Lung microvascular endothelial cell (primary cell): ENCODE measurements at places on chromosomes 7 and 10.

GRCh38 chr7:38463277-38464225 lies 167.6 kb downstream of the AMPH start:
- no peak for DNase-seq

DNA sequence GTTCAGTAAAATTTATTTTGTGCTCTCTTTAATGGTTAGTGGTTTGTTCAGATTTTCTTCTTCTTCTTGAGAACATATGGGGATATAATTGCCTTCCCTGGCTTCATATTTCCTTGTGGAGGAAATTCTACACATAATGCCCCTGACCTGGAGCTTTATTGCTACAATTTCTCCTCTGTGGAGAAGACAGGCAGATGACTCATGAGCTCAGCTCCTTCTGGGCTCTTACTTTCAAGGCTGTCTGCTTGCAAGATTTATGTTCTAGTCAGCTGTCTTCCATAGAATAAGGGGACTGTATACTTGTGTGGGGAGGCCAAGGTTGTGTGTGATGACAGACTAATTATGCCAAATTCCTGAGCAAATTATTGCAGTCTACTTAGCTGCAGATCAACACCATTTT lies 1.6 kb downstream of the LRRD1 start:
- no peak for DNase-seq

DNA sequence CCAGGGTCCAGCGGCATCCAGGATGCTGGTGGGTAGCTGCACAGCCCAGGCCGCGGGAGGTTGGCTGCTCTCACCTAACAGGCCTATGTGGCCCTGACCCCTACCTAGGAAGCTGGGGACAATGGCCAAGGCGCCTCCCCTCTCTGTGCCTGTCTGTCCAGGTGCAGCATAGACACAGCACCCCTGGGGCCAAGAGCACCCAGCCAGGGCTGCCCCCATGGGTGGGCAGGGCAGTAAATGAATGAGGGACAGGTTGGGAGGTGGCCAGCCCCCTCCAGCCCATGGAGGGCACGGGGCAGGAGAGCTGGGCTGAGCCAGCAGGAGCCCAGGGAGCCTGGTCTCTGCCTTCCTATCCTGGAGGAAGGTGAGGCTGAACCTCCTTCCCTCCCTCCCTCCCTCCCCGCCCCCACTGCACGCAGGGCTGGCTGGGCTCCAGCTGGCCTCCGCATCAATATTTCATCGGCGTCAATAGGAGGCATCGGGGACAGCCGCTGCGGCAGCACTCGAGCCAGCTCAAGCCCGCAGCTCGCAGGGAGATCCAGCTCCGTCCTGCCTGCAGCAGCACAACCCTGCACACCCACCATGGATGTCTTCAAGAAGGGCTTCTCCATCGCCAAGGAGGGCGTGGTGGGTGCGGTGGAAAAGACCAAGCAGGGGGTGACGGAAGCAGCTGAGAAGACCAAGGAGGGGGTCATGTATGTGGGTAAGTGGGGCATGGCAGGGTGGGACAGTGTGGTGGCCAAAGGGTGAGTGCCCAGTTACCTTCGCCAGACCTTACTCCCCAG lies at the start of gene SNCG:
TSS of gene SNCG (plus strand) at position 484 of the 785 bp plus-strand sequence. CDS start at position 583, 99 bp downstream.
- DNase-seq: peak; percentile 84

DNA sequence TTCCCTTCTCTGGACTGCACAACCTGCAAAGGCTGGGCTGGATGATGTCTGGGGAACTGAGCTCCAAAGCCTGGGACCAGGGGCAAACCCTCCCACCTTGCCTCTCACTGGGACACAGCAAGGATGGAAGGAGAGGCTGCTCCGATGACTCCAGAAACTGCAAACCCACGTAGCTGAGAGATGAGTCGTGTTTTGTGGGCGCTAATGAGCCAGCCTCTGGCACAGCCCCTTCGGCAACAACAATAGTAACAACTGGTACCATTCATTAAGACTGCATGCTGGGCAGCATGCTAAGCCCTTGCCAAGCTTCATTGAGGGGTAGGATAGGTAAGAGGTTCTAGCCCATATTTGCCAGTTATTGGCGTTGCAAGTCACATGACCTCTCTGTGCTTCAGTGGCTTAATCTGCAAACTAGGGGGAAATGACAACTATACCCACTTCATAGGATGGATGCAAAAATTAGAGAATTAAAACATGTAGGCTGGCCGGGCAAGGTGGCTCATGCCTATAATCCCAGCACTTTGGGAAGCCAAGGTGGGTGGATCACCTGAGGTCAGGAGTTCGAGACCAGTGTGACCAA lies 145.9 kb downstream of the SH3PXD2A start:
- DNase-seq: no peak

DNA sequence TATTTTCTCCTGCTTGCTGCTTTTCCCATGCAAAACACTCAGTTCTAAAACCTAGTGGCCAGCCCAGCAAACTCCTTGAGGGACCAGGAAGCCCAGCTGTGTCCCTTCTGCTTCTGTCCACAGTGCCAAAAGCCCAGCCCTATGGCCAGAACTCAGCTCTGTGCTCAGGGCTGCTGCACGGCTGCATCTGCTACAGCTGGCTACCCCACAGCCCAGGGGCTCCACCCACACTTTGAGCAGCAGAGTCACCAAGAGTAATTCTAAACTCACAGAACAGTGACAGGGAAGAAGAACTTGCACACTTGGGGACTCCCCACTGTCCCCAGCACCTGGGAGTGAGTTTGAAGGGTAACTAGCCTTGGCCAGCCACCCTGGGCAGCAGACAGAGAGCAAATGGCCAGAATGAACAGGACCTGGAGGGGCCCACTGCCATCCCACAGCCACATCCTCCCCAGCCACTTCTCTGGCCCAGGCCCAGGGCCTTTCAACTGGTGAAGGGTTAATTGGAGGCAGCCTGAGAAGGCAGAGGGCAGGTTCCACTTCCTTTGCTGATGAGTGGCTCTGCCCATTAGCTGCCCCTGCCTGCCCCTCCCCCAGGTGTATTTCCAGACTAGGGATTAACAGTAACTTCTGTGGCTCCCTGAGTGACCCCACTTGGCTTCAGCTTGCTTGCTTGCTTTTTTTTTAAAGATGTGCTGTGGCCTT lies 28.1 kb upstream of the TRIM8 start:
- DNase-seq: no peak

DNA sequence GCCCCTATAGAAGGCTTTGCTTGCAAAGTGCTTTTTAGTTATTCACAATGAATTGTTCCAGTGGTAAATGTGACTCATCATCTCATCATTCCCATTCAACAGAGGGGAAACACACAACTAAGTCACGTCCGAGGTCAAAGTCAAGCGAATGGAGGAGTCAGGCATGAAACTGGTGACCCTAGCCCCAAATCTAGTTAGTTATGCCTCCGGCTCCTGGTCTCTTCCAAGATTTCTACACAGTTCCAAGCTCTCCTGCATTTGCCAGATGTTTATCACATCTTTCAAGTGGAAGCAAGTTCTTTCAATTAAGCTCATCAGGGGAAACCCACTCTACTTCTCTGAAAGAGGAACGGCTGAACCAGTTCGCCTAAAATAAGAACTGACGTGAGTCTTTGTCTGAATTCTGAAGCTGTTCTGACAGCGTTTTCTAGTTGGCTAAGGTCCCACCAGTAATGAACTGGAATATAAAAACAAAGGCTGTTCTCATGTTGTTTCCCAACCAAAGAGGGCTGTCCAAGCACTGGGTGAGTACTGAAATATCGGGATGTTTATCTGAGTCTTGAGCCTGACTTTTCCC lies 140.9 kb upstream of the NRBF2 start:
- DNase-seq: peak; percentile 81

- no peak for DNase-seq
Measured at GRCh38 chr10:32143302-32143847, 87.2 kb upstream of the KIF5B start.

- peak; percentile 56 for DNase-seq
Measured at GRCh38 chr7:7321681-7322080, 139.3 kb downstream of the C1GALT1 start.
